Nephron progenitor cell (in vitro differentiated cells): ENCODE measurements at places on chromosomes 12 and 14.
A peak's percentile ranks its signal among the peaks of the same experiment; 100 is the strongest.

GRCh38 chr12:107014055-107014454 lies 27.1 kb upstream of the MTERF2 start:
- H3K27ac ChIP-seq: no peak overlapping the region
- no peaks in the 10 kb centered on the region for H3K27me3 ChIP-seq
- no peak overlapping the region for H3K4me3 ChIP-seq
- DNase-seq: no peak
- H3K4me1 ChIP-seq: peaks cover 5% of the 10 kb centered on the region

DNA sequence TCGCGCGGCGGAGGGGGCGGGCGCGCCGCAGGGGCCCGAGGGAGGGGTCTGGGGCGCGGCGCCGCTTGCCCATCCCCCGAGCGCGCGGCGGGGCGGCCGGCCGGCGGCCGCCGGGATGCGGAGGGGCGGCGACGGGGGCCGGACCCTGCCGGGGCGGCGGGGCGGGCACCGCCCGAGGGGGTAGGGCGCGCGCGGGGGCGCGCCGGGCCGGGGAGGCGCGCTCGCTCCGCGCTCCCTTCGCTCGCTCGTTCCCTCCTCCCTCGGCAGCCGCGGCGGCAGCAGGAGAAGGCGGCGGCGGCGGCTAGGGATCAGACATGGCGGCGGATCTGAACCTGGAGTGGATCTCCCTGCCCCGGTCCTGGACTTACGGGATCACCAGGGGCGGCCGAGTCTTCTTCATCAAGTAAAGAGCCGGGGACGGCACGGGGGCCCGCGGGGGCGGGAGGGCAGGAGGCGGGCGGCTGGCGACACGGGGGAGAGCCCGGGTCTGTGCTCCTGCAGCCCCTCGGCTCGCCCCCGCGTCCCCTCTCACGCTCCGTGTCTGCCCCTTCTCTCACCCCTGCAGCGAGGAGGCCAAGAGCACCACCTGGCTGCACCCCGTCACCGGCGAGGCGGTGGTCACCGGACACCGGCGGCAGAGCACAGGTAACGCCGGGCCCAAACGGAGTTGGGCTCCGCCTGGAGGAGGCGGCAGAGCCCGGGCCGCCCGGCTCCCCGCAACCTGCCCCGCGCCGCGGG lies at the start of gene PLEKHA5:
TSS of gene PLEKHA5 (plus strand) at position 248 of the 738 bp plus-strand sequence. CDS start at position 315, 67 bp downstream.
- DNase-seq: peak; percentile 79
- peaks cover 36% of the 10 kb centered on the region for H3K4me1 ChIP-seq
- no peaks in the 10 kb centered on the region for H3K27me3 ChIP-seq
- peak within 1 kb of the TSS; percentile 93 for H3K27ac ChIP-seq

GRCh38 chr12:40238979-40239378 lies 14.2 kb downstream of the LRRK2 start:
- DNase-seq: no peak
- no peaks in the 10 kb centered on the region for H3K36me3 ChIP-seq
- H3K27ac ChIP-seq: no peak overlapping the region
- no peak overlapping the region for H3K4me3 ChIP-seq
- no peaks in the 10 kb centered on the region for H3K4me1 ChIP-seq

DNA sequence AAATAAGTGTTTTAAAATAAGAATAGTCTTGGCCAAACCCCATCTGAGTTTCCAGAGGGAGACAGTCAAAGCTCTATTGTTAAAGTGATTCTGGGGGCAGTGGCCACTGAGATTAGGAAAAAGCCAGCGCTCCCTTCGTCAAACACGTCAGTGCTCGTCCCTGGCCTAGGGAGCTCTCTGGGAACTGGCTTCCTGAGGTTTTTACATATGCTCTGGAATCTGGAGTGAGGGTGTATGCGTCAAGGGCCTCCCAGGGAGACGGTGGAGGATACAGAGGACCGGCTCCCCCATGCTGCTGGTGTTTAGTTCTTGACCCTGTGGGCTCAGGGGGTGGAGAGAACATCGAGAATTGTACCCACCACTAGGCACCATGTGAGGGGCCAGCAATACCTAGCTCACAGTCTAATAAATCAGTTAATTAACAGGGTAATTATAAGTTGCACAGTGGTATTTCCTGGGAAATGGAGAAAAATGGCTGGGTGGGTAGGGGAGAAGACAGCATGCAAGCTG lies 87.0 kb downstream of the SLC25A47 start:
- peaks cover 4% of the 10 kb centered on the region for H3K36me3 ChIP-seq
- peaks cover 9% of the 10 kb centered on the region for H3K27me3 ChIP-seq
- H3K4me3 ChIP-seq: no peak overlapping the region
- H3K27ac ChIP-seq: no peak overlapping the region

DNA sequence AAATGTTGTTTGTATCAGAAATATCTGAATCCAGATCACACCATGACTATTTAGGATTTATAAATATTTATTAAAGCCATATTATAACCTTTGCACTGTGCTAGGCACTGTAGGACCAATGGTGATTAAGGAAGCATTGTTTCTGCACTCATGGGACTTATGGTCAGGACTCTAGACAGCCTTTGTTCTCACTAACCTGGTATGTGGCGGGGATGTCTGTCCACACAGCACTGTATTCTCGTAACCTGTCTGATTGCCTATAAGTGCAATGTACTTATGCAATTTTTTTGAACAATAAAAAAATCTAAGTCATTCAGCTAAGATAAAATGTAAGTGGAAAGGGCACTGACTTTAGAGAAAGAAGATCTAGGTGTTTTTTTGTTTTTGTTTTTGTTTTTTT lies 6.7 kb upstream of the SSPN start:
- no peak overlapping the region for H3K27ac ChIP-seq
- peaks cover 22% of the 10 kb centered on the region for H3K27me3 ChIP-seq
- no peak overlapping the region for H3K4me3 ChIP-seq
- DNase-seq: no peak

DNA sequence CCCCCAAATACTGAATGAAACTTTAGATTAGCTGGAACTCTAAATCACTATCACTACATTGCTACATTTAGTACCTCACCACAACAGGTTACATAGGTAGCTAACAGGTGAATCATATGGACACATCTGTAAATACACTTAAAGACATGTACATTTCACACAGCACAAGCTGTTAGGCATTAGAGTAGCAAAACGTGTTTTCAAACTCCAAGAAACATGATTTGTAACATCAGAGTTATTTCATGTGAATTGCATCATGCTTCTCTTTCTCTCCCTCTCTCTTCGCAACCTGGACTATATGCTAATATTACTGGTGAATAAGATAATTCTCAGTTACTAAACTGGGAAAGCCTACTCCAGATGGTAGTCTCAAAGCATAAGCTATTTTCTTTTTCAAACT lies 4.3 kb downstream of the SEL1L start:
- DNase-seq: no peak
- H3K4me3 ChIP-seq: no peak overlapping the region
- H3K4me1 ChIP-seq: peaks cover 17% of the 10 kb centered on the region
- H3K27ac ChIP-seq: no peak overlapping the region
- H3K27me3 ChIP-seq: no peaks in the 10 kb centered on the region

GRCh38 chr14:68174446-68174845 lies 354.9 kb downstream of the RAD51B start:
- H3K27me3 ChIP-seq: no peaks in the 10 kb centered on the region
- peaks cover 49% of the 10 kb centered on the region for H3K4me1 ChIP-seq
- peaks cover 5% of the 10 kb centered on the region for H3K36me3 ChIP-seq
- DNase-seq: no peak

DNA sequence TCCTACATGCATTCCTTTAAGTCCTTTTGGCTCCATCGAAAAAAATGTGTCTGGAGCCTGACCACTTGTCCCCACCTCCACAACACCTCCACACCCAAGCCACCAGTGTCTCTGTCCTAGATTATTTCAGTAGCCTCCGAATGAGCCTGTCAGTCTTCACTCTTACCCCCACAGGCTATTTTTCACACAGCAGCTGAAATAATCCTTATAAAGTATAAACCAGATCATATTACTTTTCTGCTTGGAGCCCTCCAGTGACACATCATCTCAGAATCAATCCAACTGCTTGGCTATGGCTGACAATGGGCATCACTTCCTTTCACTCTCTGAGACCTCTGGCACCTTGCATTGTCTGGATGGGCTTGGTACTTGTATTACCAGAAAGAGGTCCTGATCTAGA lies 44.9 kb downstream of the BBS10 start:
- DNase-seq: no peak
- H3K27ac ChIP-seq: no peak overlapping the region
- no peaks in the 10 kb centered on the region for H3K4me1 ChIP-seq
- peaks cover 7% of the 10 kb centered on the region for H3K27me3 ChIP-seq

GRCh38 chr14:74207943-74208342 lies 31.3 kb upstream of the VSX2 start:
- DNase-seq: no peak
- H3K36me3 ChIP-seq: no peaks in the 10 kb centered on the region
- H3K27ac ChIP-seq: no peak overlapping the region
- peaks cover 15% of the 10 kb centered on the region for H3K27me3 ChIP-seq
- H3K4me3 ChIP-seq: no peak overlapping the region

DNA sequence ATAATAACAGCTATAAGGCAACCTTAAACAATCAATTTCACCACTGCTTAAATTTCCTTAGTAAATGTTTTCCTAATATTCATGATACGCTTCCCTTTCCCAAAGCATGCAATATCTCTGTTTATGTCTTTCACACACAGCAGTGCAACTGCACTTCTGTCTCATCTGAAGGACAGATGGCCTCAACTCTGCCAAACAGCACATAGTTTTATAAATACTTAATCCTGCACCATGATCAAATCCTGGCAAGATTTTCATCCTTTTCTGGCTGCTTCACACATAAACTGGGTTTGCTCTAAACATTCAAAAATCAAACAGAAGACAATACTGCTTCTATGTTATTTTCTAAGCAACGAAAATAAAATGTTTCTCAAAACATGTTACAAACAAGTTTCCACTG lies 266.3 kb downstream of the ITPR2 start:
- no peak overlapping the region for H3K27ac ChIP-seq
- H3K36me3 ChIP-seq: no peaks in the 10 kb centered on the region
- peaks cover 4% of the 10 kb centered on the region for H3K4me1 ChIP-seq
- H3K4me3 ChIP-seq: no peak overlapping the region

DNA sequence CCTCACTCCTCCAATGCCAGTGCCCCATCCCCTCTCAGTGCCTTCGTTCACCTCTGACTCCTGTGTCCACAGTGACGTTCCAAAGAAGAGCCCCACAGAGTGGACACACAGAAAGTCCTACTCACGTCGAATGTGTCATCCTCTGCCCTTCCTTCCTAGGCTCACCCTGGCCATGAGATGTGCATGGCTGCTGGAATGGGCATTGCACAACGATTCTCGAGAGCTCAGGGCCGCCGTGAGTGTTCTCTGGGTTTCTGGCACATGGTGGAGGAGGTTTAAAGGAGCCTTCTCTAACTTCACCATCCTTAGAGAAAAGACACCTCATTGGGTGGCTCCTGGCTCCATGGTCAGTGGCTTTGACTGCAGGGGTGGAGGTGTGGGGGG lies 12.8 kb upstream of the CEP170B start:
- H3K27me3 ChIP-seq: peaks cover 85% of the 10 kb centered on the region
- no peaks in the 10 kb centered on the region for H3K36me3 ChIP-seq
- DNase-seq: no peak
- H3K27ac ChIP-seq: no peak overlapping the region
- H3K4me3 ChIP-seq: no peak overlapping the region
- H3K4me1 ChIP-seq: no peaks in the 10 kb centered on the region

DNA sequence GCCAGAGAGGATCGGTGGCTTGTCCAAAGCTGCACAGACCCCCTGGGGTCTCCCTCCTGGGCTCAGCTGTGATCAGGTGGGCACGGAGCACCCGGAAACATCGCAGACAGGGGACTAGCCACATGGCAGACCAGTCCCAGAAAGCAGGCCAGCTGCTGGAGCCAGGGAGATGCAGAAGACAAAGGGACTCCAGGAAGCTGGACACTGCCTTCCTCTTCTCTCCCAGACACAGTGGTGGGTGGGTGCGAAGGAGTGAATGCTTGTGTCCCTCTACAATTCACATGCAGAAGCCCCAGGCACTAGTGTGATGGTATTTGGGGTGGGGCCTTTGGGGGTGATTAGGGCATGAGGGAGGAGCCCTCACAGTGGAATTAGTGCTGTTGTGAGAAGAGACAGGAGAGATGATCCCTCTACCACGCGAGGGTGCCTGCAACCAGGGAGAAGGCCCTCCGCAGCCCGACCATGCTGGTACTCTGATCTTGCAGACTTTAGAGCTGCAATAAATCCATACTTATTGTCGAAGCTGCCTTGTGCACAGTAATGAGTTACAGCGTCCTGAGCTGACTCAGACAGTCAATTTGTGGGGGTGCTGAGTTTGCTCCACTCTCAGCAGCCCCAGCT lies 95.2 kb downstream of the CALM1 start:
- peaks cover 4% of the 10 kb centered on the region for H3K27me3 ChIP-seq
- H3K4me3 ChIP-seq: peak overlapping the region; percentile 38
- H3K36me3 ChIP-seq: no peaks in the 10 kb centered on the region
- no peak for DNase-seq
- H3K4me1 ChIP-seq: peaks cover 19% of the 10 kb centered on the region

DNA sequence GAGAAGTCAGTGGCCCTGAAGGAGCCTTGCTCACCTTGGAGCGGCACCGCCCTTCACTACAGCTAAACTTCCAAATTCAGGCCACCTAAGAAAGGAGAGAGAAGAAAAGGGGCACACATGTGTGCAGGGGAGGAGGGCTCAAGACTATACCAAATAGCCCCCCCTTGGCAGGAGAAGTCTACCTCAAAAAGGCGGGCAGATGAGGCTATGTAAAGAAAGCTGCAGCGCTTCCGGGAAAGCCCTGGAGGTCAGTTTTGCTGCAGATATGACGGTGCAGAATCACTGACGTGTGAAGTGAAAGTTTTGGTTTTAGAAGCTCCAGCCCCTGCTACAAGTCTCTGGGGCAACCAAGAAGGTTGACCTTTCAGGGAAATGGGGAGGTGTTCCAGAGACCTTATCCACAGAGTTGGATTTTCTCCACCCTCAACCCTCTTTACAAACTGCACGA lies 48.2 kb upstream of the PNMA1 start:
- no peaks in the 10 kb centered on the region for H3K36me3 ChIP-seq
- H3K27me3 ChIP-seq: no peaks in the 10 kb centered on the region
- DNase-seq: no peak
- H3K4me1 ChIP-seq: peaks cover 77% of the 10 kb centered on the region
- H3K4me3 ChIP-seq: peak overlapping the region; percentile 54

- no peaks in the 10 kb centered on the region for H3K36me3 ChIP-seq
- H3K4me1 ChIP-seq: peaks cover 33% of the 10 kb centered on the region
- no peak for DNase-seq
- H3K27me3 ChIP-seq: peaks cover 13% of the 10 kb centered on the region
- peak overlapping the region; percentile 45 for H3K27ac ChIP-seq
Observed at GRCh38 chr12:54683398-54683797, 35.2 kb upstream of the DCD start.

GRCh38 chr12:98259693-98260092 lies 255.7 kb upstream of the TMPO start:
- H3K27ac ChIP-seq: no peak overlapping the region
- H3K4me1 ChIP-seq: no peaks in the 10 kb centered on the region
- DNase-seq: no peak
